T-helper 2 cell treated with Interferon-gamma antibody and Interleukin-4, amounts not matched to agents 5 μg/mL and 100 μg/mL, for 36 hours (primary cell): ENCODE measurements at places on chromosomes 4 and X.

DNA sequence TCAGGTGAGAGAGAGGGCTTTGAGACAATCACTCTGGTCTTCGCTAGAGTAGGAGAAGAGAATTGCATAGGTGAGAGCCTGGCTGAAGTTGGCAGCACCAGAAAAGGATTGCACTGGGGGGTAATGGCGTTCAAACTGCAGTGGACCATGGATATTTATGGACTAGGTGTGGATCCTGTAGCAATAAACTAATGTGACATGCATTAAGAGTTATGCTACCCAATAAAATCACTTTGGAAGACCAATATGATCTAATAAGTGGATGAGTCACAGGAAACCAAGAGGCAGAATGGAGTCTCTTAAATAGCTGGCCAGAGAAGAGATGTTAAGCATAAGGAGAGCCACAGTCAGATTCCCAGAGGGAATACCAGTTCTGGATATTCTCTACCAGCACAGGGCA is 259.8 kb downstream of the FBXO8 start:
- DNase-seq = no peak

DNA sequence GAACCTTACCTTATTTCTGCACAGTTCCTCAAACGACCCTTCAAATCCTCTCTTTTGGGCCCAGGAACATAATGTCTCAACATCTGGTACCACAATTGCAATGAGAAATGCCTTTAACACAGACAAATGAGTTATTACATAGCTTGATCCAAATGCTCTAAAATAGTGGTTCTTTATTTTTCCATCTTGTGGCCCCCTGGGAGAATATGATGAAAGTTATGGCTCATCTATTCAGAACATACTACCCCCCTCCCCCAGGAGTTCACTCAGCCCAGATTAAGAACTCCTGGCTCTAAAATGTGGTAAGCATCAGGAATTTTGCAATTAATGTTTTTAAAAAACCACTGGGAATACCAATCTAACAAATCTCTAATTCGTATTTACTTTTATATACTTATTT is 23.9 kb upstream of the CENPU start:
- DNase-seq = no peak

DNA sequence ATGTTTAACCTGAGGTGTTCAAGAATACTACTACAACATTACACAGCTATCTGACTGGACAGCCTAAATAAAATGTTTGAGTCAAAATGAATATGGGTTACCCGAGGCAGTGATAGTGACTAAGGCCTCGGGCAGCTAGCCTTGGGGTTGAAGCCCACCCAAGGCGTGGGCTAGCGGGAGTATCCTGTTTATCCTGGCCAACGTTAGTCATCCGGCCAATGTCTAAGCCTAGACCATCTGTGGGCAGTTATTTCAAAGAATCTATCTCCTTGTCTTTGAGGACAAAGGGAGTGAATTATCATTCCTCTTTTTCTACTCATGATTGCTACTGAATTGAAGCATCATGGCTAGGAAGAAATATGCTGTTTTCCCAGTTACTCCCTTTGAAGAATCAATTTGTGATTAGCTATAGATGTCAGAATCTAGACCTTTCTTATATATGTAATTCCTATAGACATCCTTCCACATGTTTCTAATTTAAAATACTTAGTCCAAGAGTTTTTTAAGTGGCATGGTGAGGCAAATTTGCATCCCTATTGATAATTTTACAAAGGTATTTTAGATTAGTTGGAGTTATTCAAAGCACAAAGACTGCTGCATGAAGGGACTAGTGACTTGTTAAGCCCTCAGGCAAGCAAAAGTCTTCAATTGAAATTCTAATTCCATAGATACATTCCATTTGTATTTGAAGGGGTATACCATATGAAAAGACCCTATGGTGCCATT is 6.0 kb upstream of the PDGFC start:
- DNase-seq = no peak

GRCh38 chr4:142267101-142267500 is 579.0 kb downstream of the INPP4B start:
- no peak for DNase-seq

DNA sequence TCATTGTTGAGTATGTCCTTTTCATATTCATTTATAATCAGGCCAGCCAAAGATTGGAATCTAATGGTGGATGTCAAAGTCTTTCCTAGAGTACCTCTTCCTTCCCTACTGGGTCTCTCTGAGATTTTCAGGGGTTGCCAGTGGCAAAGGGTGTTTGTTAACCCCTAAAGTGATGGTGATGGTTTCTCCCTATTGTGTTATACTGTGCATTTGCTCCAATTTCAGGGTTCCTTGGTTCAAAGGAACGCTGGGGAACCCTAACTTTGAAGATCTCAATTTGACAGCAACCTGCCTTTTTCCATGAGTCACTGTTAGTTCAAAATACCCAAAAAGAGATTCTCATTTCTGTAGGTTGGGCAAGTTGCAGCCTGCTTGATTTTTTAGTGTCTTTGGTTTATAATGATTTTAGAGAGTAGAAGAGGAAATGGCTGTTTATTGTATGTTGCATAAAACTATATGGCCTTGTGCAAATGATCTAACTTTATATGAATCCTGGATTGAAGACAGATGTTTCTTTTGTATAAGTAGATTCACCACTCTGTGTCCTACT is 23.0 kb downstream of the GAB1 start:
- DNase-seq = no peak

DNA sequence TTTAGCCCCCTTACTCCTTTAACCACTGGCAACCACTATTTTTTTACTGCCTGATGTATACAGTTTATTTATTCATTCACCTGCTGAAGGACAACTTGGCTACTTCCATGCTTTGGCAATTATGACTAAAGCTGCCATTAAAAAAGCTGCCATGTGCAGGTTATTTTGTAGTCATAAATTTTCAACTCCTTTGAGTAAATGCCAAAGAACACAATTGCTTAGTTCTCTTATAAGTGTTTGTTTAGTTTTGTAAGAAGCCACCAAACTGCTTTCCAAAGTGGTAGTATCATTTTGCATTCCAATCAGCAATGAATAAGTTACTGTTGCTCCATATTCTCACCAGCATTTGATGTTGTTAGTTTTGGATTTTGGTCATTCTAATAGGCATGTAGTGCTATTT is 1831.8 kb downstream of the PCDH7 start:
- DNase-seq = no peak

DNA sequence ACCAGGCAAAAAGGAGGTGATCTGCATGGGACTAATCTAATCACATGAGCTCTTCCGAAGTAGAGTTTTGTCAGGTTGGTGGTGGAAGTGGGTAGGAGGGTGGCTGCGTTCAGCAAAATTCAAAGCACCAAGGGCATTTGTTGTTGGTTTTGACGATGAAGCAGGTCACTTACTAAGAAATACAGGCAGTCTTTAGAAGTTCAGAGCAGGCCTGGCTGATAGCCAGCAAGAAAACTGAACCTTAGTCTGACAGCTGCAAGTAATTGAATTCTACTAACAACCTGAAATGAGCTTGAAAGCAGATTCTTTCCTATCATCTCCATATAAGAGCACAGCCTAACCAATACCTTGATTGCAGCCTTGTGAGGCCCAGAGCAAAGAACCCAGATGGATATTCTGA is 505.8 kb downstream of the KLHL13 start:
- no peak for DNase-seq
